Stimulated activated CD4-positive, alpha-beta T cell treated with anti-CD3 and anti-CD28 coated beads, Interleukin-2, amount 100 ng/mL, for 24 hours (primary cell): ENCODE measurements at places on chromosomes 3 and 15.
A peak's percentile ranks its signal among the peaks of the same experiment; 100 is the strongest.

GRCh38 chr15:69472046-69472445, 19.4 kb downstream of the RPLP1 start:
- no peak for DNase-seq

- DNase-seq, result no peak
Observed at GRCh38 chr15:80939216-80939615, 50.4 kb downstream of the MESD start.

DNA sequence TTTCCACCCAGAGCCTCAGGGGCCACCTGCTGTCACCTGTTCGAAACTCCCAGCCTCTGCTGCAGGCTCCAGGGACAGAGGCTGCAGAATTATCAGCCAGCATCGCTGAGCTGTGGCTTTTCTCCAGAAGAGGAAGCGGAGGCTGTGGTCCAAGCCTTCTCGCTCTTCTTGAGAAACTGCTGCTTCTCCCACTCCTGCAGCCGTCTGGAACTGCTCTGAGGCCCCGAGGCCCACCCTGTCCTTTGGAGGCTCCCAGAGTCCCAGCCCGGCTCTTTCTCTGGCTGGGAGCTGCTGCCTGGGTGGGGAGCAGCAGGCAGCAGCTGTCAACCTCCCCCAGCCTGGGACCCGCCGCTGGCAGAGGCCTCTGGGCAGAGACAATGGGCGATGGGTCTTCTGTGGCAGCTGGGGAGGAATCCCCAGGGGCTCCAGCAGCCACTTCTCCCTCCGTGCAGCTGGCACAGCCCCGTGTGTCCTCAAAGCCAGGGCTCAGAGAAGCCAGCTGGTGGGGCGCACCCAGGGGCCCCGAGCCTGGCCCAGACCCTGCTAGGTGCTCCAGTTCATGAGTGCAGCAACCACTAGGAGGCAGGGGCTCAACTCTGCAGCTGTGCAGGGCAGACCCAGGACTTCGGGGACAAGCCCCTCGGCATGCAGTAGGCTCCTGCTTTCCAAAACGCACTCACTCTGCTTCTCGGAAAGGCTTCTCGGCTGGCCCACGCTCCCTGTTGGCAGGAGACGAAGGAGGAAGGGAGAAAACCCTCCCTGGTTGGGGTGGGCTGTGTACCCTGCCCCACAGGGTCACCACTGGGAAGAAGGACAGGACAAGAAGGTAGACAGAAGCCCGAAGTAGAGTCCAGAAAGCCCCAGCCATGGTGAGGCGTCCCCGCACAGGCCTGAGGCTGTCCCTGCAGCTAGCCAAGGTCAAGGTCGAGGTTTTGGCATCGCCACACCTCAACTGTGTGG, 49.9 kb upstream of the FURIN start:
- DNase-seq, result peak; percentile 34

- DNase-seq, result no peak
Observed at GRCh38 chr3:10563396-10563795, 58.0 kb upstream of the ATP2B2 start.

GRCh38 chr3:197545101-197545500, 10.7 kb downstream of the BDH1 start:
- DNase-seq, result no peak

DNA sequence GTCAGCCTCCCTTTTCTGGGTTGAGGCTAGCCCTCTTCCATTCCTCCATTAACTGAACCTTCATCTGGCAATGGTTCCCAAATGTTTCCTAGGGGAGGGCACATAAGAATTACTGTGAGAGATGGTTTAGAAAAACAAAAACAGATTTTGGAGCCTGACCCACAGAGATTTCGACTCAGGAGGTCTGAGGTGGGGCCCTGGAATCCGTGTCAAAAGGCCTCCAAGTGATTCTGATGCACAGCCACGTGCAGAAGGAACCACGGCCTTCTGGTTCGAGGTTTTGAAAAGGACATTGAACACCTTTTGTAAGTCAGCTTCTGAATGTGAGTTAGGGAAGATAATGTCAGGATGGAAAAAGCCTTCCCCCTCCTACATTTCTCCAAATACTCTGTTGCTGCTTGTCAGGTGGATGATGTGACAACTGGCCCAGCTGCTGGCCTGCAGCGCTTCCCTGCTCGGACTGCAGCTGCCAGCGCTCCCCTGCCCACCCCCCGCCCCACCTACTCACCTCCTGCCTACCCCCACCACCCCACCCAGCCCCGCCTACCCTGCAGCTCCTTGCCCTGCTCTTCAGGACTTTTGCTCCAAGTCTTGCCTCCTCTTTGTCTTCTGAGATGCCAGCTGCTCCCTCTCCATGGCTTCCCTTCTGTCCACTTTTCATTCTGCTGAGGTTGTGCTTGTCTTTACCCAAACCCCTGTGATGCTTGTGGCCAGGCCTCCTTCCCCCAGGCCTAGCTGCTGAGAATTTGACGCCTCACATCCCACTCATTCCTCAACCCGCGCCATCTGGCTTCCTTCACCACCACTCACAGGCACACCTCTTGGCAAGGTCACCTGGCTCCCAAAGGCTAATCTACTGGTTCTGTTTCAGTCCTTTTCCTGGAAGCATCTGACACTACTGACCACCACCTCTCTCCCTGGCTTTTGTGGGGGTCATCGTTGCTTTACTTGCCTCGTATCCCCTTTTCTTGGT, 6.6 kb downstream of the EHD4 start:
- DNase-seq, result no peak
